ENCODE measurements at places on chromosomes 6 and 20.

DNA sequence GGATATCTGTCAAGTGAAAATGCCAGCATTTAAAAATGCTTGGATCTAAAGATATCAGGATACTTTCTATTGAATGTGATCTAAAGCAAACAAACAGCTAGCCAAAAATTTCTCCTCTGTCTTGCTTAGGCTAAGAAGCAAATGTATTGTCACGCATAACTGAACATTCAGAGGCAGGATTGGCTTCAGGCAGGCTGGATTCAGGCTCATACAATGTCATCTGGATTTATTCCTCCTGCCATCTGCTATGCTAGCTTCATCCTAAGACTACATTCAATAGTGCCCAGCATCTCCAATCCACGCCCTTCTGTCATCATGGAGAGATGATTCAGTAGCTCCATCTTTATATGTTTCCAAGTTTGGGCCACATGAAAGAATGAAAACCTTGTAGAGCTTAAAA is 27.1 kb downstream of the PFDN4 start:
- no peak for DNase-seq

DNA sequence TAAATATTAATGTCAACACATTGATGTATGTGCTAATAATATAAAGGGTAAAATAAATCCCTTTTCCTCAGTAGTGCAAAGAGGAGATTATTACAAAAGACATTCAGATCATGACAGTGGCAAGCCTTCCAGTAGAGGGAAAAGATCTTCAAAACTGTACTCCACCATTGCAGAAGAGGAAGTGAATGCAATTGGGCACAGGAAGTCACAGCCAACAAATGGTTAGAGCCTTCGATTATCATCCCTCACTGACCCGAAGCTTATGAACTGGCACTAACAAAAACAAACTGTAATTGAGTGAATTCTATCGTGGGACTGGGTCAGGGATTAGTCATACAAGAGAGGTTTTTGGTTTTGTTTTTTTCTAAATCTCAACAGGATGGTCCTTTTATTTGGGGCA is 39.3 kb upstream of the SCGN start:
- no peak for DNase-seq

DNA sequence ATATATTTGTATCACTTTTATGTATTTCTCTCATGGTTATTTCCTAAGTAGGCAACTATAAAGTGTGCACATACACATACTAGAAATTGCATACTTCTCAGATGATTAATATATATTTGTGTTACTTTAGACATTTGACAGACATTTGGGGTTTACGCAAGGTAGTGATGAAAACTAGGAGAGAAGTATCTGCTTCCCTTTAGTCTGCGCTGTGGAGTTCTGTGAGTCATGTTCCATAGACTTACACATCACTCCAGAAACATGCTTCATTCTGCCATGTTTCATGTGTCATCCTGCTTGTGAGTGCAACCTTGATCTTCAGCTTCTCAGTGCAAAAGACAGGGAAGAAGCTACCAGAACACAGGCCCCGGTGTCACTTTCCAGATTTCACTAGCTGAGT is 200.7 kb upstream of the BMP2 start:
- DNase-seq: no peak

- peak; percentile 36 for DNase-seq
These were observed 936 bp downstream of the ZDHHC14 start for GRCh38 chr6:157381631-157382621.

- DNase-seq: no peak
These were observed 85.0 kb upstream of the CEP85L start for GRCh38 chr6:118736440-118736839.

- no peak for DNase-seq
These were observed 197.6 kb upstream of the CITED2 start for GRCh38 chr6:139572001-139572400.

DNA sequence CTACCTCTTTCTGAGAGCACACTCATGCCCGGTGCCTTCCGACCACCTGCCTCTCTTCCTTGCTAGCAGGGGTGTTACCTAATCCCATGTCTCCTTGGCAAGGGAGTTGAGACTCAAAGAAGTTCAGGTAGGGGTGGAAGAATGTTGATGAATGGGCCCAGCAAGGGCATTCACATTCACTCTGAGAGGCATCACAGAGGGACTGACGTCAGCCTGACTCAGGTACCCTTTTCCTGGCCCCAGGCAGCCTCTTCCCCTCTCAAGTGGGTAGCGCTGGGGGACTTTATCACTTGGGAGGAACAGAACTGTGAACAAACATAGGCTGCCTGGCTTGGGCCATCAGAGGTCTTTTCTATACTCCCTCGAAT is 35.3 kb downstream of the HM13 start:
- DNase-seq: no peak

- peak; percentile 38 for DNase-seq
These were observed 187.5 kb upstream of the PDE10A start for GRCh38 chr6:165850434-165851019.

DNA sequence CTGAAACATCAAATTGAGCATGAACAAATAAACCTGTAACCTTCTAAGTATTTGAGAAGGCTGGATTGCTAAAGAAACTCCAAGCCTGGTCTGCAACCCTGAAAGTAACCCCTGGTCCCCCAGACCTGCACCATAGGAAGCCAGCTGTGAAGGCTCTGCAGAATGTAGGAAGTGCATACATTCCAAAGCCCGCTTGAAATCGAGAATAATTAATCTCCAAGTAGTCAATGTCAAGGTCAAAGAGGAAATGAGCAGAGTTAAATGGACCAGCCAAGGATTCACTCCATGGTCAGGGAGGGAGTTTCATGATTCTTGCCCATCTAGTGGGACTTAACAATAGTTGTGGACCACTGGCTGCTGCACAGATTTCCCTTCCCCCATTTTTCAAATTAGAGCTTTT is 107.6 kb upstream of the RNF24 start:
- DNase-seq: no peak

DNA sequence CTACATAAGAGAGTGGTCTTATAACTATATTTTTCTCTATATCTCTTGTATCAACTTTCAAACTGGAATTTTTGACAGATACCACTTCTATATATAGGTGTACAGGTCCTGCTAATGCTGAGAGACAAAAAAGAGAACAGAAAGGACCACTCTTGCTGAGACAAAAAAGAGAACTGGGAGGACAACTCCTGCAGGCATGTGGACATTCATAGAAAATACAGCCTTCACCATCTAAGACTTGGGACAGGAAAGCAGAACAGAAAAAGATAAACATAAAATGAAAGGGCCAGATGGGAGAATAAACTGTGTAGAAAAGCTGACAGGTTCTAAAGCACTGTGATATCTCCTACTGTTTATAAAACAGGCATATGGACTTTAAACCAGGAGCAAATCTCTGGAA is 541.0 kb upstream of the ADGRB3 start:
- no peak for DNase-seq

DNA sequence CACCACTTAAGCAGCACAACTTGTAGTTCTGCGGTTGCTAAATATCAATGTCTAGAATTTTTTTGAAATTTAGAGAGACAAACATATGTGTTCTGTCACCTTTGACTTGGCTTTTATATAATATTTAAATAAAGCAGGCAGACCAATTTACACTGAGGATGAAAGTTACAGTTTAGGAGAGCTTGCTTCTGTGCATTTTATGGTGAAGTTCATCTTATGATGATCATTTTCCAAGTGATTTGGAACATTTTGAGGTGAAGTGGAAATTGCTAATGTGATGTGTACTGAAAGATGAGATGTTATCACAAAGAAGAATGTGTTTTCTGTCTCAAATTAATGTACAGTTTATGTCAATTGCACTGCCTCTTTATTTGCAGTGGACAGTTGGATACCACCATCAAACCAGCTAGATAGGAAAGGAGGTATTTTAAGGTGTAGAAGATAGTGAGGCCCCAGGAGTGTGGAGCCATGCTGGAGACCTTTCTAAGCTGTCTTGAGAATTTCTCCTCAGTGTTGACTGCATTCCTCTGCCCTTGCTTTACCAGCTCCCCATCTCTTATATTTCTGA is 461.9 kb downstream of the UTRN start:
- DNase-seq: no peak

DNA sequence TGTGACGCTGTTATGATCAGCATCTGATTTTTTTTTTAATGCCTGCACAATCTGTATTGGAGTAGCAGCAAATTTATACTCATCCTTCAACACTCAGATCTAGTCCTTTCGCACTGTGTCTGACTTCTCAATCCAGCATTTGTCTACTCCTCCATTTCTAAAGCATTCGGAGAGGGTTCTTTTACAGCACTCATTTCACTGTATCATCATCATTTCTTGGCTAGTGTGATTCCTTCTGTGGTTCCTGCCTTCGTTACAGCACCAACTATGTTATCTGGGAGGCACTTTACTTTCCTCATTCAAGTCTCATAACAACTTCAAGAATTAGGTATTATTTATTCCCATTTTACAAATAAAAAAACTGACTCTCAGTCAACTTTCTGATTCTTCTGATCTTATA is 18.0 kb downstream of the NUDT3 start:
- DNase-seq: no peak

GRCh38 chr6:93344333-93344835 is 75.0 kb downstream of the EPHA7 start:
- DNase-seq: no peak

DNA sequence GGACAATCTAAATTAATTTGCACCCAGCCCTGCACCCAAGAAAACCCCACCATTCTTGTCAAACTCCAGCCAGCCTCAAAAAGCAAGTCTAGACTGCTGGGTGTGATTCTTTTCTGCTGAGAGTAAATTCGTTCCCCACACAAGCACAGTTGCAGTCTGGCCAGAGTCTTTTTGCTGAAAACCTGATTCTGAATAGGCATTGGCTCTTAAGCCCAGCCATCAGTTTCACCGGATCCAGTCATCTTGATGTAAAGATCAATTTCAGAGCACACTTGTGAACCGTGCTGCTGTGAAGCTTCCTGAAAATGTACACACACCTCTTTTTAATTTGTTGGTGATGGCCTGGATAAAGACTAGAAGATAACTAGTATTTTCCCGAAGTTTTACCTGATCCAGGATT is 159.4 kb upstream of the GGTLC1 start:
- DNase-seq: no peak

GRCh38 chr6:235763-236360 is 56.4 kb upstream of the DUSP22 start:
- DNase-seq: no peak

GRCh38 chr20:11852189-11852588 is 65.5 kb upstream of the BTBD3 start:
- DNase-seq: no peak

GRCh38 chr6:142913036-142913510 is 31.9 kb downstream of the HIVEP2 start:
- no peak for DNase-seq
